Upper lobe of right lung (tissue), 1 donor: ENCODE measurements at places on chromosomes 11 and 22. TPM values are rescaled to one million over a fixed set of nuclear protein-coding genes. Genes with fewer than 3 reads are reported as not detected.

The CD248 gene
- 10.0 TPM for total RNA-seq

The MTMR2 gene
- 27.0 TPM for total RNA-seq

The DDI1 gene
- total RNA-seq: not detected

The OR52E8 gene
- not detected for total RNA-seq

The CCDC116 gene
- 0.69 TPM for total RNA-seq

The MMP12 gene
- total RNA-seq: 0.75 TPM

The LMNTD2 gene
- total RNA-seq: 5.9 TPM

The ARHGAP8 gene
- total RNA-seq: 18.1 TPM

The FIBIN gene
- total RNA-seq: 27.3 TPM

DNA sequence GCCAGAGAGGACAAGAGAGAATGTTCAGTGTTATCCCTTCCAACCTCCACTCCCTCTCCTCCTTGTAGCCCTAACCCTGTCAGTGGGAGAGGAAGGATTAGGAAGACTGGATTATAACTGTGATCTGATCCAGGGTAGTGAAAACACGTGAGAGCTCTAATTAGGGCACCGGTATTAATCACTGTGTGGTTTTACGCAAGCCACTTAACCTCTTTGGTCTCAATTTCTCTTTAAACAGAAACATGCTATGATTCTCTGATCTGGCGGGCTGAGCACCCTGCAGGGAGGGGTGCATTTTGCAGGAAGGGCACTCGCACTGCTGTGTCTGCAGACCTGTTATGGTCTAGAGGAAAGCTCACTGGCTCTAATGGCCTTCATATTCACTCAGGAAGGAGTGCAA is 11.5 kb downstream of the RPL27A start:
- no peak for DNase-seq

- no peak for DNase-seq
These were observed 110.0 kb upstream of the PAX6 start for GRCh38 chr11:31921081-31921480.

- DNase-seq: no peak
These were observed 7.2 kb downstream of the PIWIL4 start for GRCh38 chr11:94574193-94574961.

DNA sequence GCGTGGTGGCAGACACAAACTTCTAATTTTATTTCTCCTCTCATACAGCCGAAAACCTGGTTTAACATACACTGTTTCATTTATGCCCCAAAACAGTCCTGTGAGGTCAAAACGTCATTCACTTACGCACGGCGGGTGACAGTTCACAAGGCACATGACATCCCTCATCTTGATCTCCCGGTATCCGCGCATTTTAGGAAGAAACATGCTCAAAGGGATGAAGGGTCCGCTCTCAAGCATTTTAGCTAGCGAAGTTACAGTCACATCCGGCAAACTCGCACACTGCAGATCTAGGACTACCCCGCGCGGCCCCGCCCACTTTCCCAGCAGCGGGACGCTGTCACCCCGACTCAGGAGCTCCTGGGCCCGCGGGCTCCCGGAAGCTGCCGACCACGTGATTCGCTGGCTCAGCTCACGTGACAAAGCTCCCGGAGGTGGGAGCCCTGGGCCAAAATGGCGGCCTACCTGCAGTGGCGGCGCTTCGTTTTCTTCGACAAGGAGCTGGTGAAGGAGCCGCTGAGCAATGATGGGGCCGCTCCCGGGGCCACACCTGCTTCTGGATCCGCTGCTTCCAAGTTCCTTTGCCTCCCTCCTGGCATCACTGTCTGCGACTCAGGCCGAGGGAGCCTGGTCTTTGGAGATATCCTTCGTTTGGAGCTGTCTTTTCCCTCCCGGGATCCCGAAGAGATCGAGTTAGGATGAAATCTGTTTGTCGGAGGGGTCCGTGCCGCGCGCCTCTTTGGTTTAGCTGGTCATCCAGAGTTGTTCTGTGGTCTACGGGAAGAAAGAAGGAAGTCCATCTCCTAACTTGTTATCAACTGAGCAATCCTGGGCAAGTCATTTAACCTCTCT is at the start of gene VPS11:
Gene VPS11 (plus strand): TSS at position 448 of the 852 bp plus-strand sequence. CDS start 6 bp downstream, at position 454.
- DNase-seq: peak; percentile 99

- no peak for DNase-seq
These were observed 78.4 kb downstream of the C11orf91 start for GRCh38 chr11:33622186-33622585.

DNA sequence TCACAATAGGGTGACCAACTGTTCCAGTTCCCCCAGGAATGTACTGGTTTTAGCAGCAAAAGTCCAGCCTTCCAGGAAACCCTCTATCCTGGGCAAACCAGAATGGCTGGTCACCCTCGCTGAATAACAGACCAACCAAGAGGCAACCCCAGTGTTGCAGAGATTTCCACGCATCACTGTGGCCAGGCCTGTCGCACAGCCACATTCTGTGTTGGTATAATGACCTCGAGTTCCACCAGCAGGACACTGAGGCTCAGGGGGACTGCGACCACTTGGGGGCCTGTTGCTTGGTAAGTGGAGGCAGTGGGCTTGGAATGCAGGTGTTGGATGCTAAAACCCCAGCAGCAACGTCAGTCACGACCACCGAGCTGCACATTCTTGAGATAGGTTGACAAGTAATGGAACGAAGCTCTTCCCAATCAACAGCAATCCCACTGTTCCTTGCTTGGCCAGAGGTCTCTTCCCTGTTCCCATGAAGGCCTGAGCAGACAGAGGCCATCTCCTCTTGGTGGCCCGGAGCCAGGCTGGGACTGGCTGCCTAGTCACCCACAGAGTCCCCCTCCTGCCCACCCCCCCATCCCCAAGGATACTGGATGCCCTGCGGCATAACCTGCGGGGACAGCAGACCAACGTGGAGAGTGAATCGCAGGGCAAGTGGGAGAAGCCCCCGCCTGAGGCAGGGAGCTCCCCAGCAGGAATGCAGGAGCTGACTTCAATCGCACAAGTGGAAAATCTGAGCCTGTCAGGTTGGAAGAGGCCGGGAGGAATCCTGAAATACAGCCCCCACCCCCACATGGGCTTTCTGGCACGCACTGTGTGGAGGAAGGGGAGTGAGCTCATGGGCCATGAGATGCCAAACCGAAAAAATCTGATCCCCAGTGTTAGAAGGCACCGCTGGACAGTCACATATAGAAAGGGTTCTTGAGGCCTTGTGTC is 43.4 kb upstream of the MN1 start:
- no peak for DNase-seq

- DNase-seq: no peak
These were observed 35.6 kb downstream of the TRIM66 start for GRCh38 chr11:8646873-8647272.

- DNase-seq: no peak
These were observed 16.8 kb upstream of the CASTOR1 start for GRCh38 chr22:30305906-30306626.

- no peak for DNase-seq
These were observed 19.2 kb downstream of the ACO2 start for GRCh38 chr22:41488076-41488475.

- no peak for DNase-seq
These were observed 11.8 kb upstream of the UVRAG start for GRCh38 chr11:75802913-75803820.

GRCh38 chr11:93501856-93502255 is 41.3 kb downstream of the SMCO4 start:
- no peak for DNase-seq

DNA sequence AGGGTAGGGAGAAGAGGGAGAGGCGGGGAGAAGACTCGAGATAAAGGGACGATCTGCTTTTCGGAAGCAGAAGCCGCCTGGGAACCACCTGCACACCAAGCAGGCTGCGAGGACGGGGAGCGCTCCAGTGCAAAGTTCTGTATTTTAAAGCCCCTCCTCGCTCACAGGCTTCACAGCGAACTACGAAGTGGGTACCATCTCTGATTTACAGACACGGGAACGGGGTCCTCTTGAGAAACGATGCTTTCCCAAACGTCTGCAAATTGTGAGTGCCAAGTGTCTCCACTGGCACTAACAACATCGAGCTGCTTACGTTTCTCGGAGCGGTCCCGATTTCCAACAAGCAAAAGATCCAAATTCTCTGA is 700 bp upstream of the STX3 start:
- DNase-seq: no peak

GRCh38 chr11:113308601-113309000 is 5.8 kb upstream of the TTC12 start:
- no peak for DNase-seq

- no peak for DNase-seq
These were observed 1335.9 kb downstream of the TBC1D22A start for GRCh38 chr22:48098243-48098920.

- no peak for DNase-seq
These were observed 45.9 kb upstream of the ARFGAP3 start for GRCh38 chr22:42902875-42903510.

DNA sequence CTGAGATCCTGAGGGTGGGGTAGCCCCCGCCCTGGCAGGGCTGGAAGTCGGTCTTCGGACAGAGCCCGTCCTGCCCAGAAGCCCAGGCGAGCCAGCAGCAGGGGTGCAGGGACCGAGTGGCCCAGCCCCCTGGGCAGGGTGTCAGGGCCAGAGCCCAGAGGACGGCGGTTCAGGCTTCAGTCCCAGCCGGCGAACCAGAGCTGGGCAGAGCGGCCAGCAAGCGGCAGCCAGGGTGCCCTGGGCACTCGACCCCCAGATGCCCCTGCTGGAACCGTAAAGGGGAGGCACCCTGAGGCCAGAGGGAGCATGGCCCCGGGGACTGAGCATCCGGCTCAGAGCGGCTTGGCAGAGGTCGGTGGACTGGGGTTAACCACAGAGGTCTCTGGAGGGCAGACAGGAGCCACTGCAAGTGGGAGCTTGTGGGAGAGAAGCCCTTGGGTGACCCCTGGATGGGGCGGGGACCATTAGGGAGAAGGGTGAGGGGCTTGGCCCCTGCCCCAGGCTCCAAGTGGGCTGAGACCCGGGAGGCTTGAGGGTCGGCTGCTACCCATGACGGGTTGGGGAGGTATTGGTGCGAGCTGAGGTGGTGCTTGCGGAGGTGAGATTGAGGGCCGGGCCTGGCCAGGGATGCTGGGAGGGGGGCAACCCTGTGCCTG is 15.9 kb downstream of the LSP1 start:
- peak; percentile 51 for DNase-seq

GRCh38 chr11:45180848-45181192 is 34.4 kb downstream of the PRDM11 start:
- peak; percentile 91 for DNase-seq

DNA sequence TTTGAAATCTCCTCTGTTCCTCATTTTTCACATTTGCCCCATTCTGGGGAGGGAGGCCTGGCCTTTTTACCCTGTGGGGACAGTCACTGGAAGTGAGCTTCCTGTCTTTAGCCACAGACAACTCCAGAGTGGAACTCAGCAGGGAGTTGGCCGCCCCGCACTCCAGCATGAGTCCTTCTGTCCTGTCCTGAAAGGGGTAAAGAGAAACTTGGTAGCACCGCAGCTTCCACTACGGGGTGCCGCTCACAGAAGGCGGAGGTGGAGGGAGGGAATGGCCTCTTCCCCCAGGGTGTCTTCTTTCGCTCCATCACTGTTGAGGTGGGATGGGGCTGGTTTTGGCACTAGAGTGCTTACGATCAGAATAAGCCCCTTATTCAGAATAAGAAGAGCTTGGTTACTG is 132.2 kb downstream of the ST3GAL4 start:
- peak; percentile 43 for DNase-seq

GRCh38 chr11:121474680-121475079 is 21.9 kb upstream of the SORL1-AS1 start:
- no peak for DNase-seq

DNA sequence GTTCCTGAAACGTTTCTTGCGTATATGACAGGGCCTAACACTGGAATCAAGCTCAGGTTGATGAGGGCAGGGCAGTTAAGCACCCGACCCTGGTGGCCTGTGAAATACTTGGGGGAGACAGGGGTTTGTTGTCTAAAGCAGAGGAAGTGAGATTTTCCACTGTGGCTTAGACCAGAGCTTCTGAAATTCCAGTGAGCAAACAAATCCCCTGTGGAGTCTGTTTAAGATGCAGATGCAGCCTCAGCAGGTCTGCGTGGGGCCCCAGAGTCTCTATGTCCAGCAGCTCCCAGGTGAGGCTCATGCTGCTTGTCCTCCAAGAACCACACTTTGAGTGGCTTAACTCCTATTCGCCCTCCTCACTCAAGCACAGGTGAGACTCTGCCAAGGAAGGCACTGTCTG is 39.1 kb upstream of the PRAME start:
- no peak for DNase-seq

GRCh38 chr11:1267441-1268100 is 41.9 kb downstream of the TOLLIP start:
- DNase-seq: no peak
